ENCODE measurements at places on chromosomes 7 and 10. TPM values are rescaled to one million over a fixed set of nuclear protein-coding genes. Genes with fewer than 3 reads are reported as not detected.

DNA sequence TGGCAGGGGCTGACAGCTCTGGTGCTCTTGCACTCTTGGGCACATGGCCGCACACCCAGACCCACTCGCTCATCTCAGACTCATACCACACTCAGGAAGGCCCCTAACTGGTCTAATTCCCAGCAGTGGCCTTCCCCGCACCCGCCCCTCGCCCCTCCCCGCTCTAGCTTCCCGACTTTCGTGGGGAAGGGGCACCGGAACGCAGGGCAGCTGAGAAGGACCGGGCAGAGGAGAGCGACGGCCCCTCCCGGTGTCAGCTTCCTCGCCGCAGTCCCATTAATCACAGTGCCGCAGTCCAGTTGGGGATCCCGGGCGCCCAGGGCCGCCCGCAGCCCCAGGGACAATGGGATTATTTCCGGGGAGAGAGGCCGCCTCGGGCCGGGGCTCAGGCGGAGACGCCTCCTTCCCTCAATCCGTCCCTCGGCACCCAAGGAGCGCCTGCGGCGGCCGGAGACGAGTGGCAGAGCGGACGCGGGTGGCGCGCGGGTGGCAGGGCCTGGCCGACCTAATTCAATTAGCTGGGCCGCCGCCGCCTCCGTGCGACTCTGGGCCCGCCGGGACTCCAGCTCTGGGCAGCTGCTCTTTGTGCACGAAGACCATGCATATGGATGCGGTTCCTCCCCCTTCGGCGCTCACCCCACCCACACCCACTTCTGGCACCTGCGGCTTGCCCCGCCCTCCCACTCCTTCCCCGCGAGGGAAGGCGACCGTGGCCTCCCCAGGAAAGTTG lies 7.8 kb upstream of the TLX1 start:
- peak; percentile 27 for DNase-seq

DNA sequence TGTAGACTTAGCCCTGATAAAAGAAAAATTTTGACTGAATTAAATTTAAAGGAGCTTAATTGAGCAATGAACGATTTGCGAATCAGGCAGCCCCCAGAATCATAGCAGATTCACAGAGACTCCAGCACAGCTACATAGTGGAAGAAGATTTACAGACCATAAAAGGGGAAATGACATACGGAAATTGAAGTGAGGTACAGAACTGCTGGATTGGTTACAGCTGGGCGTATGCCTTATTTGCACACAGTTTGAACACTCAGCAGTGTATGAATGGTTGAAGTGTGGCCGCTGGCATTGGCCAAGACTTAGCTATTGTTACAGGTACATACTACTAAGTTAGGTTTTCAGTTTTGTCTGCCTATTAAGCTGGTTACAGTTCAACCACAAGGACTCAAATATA lies 433.5 kb upstream of the CELF2 start:
- no peak for DNase-seq

GRCh38 chr7:46123-46829 lies 146.1 kb upstream of the FAM20C start:
- no peak for DNase-seq

- no peak for DNase-seq
Observed at GRCh38 chr7:4820967-4821471, 40.8 kb downstream of the PAPOLB start.

GRCh38 chr7:107130487-107131220 lies 38.1 kb upstream of the HBP1 start:
- no peak for DNase-seq

DNA sequence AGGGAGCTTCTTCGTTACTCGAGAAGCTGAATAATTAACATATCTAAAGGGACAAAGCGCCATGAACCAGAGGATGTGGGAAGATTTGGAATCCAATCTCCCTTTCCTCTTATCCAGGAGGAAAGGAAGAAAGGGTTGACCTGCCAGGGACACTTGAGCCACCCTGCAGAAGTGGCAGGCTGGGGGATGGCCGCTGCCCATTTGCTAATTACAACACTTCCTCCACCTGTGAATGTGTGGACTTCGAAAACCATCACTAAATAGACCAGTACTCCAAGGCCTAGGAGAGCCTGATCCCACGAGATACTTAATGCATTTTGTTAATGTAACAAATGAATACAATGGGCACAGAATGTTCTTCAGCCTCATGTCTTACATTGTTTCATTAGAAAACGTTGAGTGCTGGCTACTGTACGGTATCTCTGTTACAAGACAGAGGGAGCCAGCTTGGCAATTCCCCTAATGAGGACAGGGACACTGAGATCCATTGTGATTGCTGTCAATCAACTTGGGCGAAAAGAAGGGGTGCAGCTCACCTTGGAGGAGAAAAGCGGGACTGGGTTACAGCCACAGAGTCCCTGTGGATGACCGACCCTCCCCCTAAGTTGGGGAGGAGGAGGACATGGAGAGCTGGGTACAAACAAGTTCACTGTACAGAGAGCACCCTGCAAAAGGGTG lies 59.4 kb downstream of the AOC1 start:
- no peak for DNase-seq

Gene TNPO3
- total RNA-seq = 57.7 TPM

GRCh38 chr7:45888185-45888992 lies at the start of gene IGFBP1:
TSS of gene IGFBP1 (plus strand) at chr7:45888488. CDS start at chr7:45888653, 165 bp downstream.
- DNase-seq = peak; percentile 6

- DNase-seq = no peak
Observed at GRCh38 chr10:58440484-58440883, 55.3 kb downstream of the TFAM start.

DNA sequence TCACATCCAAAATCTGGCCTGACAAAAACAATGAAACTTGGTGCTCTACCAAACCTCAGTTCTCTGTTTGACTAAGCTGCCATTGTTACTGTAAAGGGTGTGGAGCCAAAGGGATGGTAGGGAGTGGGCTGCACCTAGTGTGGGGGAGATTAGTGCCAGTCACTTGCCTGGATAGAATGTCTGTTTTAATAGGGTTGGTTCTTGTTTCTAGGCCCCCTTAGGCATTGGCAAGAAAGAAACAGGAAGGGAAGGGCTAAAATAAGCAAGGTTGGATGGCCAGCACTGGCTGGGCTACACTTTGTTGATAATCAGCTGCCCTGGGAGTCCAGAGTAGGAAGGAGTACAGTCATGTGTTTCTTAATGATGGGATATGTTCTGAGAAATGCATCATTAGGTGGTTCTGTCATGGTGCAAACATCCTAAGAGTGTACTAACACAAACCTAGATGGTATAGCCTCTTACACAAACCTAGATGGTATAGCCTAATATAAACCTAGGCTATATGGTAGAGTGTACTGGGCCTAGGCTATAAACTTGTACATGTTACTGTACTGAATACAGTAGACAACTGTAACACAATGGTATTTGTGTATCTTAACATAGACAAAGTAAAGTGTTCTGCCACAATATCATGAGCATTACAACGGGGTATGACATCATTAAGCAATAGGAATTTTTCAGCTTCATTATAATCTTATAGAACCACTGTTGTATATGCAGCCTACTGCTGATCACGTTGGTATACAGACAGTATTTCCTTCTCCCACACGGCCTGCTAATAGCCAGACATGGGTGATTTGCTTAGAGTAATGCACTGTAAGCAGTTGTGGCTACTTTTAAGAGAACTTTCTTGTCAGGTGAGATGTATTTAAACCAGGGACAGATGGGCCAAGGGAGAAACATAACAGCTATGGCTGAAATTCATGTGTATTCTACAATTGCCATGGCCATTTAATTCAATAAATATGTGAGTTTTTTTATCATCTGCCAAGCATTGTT lies 15.4 kb downstream of the BBIP1 start:
- peak; percentile 54 for DNase-seq

Gene GNAI1
- total RNA-seq = 4.1 TPM

Gene SPDYE2
- not detected for total RNA-seq

DNA sequence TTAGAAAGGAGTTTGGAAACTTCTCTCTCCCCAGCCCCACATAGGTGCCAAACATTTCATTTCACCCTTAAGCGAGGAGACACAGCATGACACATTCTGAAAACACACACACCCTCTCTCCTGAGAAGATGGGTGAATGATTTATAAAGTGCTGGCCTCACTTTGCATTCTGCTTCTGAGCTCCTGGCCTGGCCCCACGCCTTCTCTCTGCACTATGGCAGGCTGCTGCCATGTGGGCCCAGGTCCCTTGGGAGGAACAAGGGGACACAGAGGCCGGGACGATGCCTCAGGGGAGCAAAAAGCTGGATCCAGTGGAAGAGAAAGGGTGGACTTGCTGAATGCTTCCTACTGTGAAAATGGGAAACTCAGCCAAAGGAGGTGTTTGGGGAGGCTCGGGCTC lies 56.0 kb downstream of the CPXM2 start:
- DNase-seq = no peak

GRCh38 chr10:68870545-68871104 lies 30.5 kb upstream of the DDX50 start:
- DNase-seq = peak; percentile 59

Gene ZNF789
- 18.2 TPM for total RNA-seq

DNA sequence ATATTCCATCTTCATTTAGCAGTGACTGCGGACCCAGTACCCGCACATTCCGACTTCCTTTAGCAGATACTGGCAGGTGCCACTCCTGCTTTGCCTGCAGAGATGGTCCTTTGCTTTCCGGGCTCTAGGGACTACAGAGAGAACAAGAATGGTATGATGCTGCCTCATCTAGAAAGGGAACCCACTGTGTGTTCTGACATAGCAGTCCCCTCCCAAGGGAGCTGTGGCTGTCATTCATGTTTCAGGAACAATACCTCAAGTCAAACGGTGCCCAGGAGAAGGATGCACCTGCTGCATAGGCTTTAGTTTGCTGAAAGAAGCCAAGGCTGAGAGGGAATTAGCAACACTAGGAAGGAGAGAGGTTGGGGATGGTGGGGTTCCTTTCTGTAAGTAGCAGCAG lies 15.9 kb upstream of the TMEM72 start:
- no peak for DNase-seq

Gene MYL7
- not detected for total RNA-seq

DNA sequence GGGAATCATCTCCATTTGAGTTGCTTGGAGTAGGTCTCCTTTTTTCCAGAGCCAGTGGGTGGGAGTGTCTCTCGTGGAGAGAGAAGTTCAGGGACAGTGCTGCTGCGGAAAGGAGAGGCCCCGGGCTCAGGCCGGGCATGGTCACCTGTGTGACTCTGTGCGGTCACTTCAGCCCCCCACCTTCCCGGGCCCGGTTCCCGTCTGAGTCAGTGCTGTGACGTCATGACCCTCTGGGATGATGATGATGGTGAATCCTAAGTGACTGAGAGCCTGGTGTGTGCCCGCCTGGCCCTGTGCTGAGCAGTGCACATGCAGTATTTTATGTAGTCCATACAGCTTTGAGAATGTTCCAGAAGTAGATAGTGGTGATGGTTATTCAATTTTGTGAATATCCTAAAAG lies 32.6 kb upstream of the AP5Z1 start:
- no peak for DNase-seq

- DNase-seq = no peak
Observed at GRCh38 chr10:120689777-120690529, 161.2 kb upstream of the WDR11 start.
